ENCODE measurements at places on chromosomes 13 and 19.

- DNase-seq, result peak; percentile 95
Measured at GRCh38 chr13:113981194-113981605, 7.3 kb upstream of the C13orf46 start.

DNA sequence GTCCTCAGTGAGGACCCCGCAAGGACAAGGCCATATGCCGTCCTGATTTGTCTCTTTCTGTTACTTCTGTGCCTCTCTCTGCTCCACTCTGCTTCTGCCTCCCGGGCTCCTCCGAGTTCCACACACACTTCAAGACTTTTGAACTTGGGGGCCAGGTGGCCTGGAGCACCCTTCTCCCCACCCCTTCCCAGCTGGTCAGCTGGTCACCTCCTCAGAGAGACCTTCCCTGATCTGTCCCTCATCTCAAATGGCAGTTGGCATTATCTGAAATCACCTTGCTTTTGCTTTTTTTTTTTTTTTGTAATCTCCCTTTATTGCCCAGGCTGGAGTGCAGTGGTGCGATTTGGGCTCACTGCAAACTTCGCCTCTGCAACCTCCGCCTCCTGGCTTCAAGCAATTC, 2.2 kb upstream of the S1PR5 start:
- no peak for DNase-seq

- DNase-seq, result no peak
Measured at GRCh38 chr19:15136234-15136954, 29.2 kb downstream of the SYDE1 start.

DNA sequence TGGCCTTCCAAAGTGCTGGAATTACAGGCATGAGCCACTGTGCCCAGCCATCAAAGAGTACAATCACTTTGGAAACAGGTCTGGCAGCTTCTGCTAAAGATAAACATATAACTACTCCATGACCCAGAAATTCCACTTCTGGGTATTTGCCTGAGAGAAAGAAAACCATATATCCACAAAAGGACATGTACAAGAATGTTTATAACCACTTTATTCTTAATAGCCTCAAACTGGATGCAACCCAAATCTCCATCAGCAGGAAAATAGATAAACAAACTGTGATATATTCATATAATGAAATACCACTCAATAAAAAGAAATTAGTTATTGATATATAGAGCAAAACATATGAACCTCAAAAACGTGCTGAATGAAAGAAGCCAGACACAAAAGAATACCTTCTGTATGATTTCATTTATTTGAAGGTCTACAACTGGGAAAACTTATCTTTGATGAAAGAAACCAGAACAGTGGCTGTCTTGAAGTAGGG, 40.5 kb downstream of the TEX26 start:
- DNase-seq, result no peak

DNA sequence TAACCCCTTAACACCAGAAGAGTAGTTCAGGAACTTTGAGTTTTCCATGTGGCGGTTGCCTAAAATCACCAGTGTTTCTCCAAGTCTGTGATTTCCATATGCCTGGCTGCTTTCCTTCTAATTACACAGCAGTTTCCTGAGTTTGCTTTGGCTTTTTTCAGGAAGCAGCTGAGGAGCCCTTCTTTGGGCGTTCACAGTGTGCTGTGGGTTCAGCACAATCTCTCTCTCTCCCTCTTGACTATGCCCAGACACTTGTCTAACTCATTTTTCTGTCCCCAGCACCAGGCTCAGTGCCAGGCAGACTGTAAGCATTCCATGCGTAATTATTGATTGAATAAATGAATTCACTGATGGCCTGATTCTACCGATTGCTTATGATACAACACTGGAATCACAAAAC, 19.7 kb downstream of the SCEL start:
- no peak for DNase-seq

DNA sequence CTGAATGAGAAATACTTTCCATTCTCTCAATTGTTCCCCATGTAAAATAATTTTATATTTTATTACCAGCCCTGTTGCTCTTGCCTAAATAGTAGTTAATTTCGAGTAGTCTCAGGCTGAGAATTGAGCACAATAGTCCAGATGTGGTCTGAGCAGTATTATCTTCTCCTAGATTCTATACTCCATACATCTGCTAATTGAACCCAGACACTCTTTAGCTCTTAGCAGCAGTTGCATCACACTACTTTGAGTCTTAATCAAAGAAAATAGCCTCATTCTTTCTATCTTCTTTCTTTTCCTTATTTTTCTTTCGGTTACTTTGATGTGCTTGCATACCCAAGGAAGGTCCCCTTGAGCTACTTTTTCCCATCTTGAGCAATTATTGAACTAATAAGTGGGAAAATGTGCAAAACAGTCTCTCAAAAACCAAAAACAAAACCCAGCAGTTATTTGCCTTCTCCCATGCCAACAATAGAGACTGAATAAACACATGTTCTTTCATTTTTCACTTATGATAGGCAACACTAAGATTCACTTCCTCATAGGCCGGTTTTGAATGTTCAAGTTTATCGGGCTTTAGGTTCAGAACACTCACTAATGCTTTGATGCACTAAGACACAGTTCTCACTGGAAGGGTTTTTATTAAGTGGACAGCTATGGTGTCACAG, 204.5 kb downstream of the POU4F1 start:
- DNase-seq, result no peak

DNA sequence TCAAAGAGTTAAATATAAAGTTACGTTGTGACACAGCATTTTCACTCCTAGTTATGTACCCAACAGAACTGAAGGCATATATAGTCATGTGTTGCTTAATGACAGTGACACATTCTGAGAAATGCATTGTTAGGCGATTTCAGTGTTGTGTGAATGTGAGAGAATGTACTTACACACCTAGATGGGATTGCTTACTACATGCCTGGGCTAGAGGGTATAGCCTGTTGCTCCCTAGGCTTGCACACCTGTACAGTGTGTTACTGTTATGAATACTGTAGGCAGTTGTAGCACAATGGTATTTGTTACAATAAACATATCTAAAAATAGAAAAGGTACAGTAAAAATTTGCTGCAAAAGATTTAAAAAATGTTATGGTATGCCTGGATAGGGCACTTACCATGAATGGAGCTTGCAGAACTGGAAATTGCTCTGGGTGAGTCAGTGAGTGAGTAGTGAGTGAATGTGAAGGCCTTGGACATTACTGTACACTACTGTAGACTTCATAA, 89.2 kb downstream of the DHRS12 start:
- DNase-seq, result no peak

- no peak for DNase-seq
Measured at GRCh38 chr13:97030705-97031452, 36.6 kb upstream of the OXGR1 start.

DNA sequence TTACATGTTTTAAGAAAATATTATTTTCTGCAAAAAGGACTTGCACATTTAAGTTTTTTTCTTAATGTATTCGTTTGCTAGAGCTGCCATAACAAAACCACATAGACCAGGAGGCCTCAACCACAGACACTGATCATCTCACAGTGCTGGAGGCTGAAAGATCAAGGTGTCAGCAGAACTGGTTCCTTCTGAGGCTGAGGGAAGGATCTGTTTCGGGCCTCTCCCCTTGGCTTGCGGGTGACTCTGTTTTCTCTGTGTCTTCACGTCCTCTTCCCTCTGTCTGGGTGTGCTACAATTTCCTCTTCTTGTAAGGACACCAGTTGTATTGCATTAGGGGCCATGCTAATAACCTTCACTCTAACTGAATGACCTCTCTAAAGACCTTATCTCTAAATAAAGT, 364.2 kb downstream of the IRS2 start:
- no peak for DNase-seq

- peak; percentile 54 for DNase-seq
Measured at GRCh38 chr19:36771261-36772231, 1.1 kb downstream of the ZNF850 start.

GRCh38 chr19:23804676-23805075, 46.0 kb upstream of the ZNF681 start:
- DNase-seq, result no peak

GRCh38 chr19:43309466-43309865, 40.1 kb upstream of the PSG9 start:
- DNase-seq, result no peak

- peak; percentile 18 for DNase-seq
Measured at GRCh38 chr13:114089341-114089740, 43.1 kb downstream of the RASA3 start.

- DNase-seq, result no peak
Measured at GRCh38 chr13:112526146-112526853, 61.7 kb downstream of the TUBGCP3 start.

GRCh38 chr13:28035146-28035782, 46.8 kb upstream of the URAD start:
- DNase-seq, result no peak

DNA sequence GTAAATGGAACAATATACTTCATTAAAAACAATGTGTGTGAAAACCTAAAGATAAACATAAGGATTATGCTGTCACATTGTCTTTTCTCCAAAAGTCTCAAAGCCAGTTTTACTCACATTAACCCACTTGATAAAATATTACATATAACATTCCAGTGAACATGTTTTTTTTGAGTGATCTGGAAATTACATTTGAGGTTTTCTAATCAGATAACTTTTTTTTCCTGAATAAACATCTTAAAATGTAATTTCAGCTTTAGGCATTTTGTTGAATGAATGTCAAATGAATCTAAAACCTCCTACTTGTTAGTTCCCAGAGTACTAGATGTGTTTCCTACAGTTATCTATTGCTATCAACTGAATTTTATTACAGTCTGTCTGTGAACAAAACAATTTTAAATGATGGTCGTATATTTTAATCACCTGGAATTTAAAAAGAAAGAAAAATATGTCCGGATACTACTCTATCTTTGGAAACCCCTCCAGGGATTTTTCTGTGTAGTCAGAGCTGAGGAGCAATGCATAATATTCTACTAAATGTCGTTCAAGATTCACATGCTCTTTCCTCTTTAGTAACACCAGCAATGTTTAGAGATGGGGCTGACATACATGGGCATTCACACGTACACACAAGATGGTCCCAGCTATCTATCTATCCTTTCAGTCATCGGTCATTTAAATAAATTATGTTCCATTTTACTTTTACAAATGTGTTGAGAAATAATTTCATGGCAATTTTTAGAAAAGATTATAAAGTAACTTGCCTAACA, 283.9 kb downstream of the KLF12 start:
- DNase-seq, result no peak

GRCh38 chr13:35724446-35724845, 248.0 kb upstream of the MAB21L1 start:
- no peak for DNase-seq

DNA sequence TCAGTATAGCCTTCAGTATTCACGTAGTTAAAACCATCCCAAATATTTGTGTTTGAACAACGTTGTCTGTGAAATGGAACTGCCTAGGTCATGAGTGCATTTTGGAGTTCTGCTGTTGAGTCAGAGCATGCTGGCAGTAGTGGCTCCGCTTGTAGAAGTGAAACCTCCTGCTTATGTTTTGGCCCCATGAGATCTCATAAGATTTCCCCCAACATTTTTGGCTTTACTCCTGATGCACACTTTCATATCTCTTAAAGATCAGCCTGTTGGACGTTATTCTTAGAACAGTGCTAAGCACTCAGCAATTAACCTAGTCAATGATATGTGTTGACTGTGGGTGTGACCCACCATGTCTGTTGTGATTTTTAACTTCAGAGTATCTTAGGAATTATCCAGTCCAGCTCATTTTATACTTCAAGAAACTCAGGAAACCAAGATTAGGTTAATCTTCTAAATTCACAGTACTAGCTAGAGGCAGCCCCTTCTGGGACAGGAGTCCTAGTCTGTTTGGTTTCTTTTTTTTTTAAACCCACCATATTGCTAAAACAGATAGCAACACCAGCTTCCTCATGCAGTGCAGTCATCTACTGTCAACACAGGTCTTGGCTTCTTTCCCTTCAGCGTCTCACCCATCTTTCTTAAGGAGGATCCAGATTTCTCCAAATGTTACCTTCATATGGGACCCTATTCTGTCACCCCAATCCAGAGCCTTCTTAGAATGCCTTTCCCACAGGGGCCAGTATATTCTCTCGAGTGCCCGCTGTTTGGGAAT, 26.2 kb downstream of the RAP2A start:
- DNase-seq, result no peak

DNA sequence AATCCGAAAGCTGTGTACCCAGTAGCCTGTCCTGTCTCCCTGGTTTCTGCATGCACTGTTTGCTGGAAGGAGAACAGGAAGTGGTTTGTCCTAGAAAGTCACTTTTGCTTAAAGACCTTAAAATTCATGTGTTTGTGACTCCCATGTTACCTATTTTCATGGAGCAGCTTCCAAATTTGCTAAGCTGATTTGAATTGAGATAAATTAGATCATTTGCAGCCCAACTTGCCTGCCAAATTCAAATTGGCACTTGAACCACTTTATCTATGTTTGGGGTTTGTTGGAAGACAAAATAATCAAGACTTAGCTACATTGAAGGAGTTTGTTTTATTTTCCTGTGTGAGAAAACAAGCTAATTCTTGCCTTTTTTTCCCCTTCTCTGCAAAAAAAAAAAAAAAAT, 532.5 kb downstream of the DIAPH3 start:
- no peak for DNase-seq

DNA sequence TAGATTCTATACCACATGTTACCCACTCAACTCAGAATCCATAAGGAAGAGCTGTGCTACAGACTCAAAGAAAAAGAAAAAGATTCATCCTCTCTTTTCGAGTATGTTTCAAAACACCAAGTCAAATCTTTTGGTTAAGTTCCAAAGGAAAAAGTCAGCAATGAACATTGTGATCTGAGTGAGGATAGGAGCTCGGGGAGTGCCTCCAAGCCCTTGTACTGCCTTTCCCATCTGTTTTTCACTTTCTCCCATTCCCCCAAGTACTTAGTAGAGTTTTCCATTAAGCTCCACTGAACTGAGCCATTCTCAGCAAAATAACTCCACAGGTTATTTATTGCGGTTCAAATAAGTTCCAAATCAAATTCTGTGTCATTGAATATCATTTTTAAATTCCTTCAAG, 47.7 kb upstream of the MAB21L1 start:
- no peak for DNase-seq

DNA sequence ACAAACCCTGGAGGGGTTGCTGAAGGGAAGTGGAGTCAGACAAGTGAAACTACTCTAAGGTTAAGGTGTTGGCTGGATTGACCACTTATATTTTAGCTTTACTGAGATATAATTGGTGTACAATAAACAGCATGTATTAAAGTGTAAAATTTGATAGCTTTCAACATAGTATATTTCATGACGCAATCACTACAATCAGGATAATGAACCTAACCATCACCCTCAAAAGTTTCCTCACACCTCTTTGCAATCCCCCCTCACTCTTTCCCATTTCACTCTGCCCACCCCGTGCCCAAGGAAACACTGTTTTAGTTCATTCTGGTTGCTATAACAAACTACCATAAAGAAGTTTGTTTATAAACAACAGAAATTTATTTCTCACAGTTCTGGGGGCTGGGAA, 508.0 kb downstream of the FGF9 start:
- DNase-seq, result no peak

Data from left colon (tissue), 2 donors.